ENCODE measurements at places on chromosomes 5 and 9. TPM values are rescaled to one million over a fixed set of nuclear protein-coding genes. Genes with fewer than 3 reads are reported as not detected.

The FUT7 gene
- total RNA-seq: not detected

DNA sequence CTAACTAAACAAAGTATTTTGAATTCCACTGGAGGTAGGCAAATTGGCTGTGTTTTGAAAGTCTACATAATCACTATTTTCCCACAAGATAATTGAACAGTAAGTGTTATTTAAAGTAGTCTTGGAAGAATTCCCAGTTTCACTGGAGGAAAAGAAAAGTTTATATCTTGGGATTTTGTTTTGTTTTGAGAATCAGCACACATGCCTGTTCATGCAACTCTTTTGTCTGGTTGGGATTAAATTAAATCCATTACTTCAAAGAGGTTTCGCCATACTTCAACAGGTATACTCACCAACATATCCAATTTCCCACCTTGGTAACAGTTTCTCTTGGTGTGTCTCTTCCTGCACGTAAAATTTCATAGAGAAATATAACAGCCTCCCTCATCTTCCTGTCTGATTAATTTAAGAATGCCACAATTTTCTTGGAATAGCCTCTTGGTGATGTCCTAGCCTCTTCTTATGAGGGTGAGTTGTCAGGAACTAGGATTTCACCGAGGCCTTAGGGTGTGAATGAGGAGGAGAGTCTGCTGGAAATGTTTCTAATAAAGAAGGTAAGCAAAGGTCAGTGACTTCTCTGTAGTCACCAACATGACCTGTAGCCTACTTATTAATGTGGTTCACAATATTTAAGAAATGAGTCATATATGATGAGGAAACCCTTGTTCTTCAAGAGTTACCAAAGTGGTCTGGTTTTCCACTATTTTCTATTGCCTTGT lies 48.1 kb downstream of the ITGA2 start:
- peak; percentile 93 for DNase-seq

DNA sequence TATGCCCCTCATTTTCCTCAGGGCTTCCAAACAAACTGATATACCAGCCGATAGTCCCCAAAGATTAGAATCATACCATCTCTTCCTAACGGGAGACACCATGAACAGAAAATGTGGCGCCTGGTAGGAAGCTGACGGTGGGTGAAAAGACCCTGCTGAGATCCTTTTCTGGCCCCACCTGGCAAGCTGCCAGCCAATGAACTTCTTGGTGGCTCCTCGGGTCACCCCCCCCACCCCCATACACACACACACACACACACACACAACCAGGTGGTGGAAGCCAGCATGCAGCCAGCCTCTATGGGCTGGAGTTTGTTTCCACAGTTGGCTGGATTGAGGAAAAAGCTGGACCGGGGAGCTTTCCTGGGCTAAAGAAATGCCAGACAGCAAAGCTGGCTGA lies 4.8 kb upstream of the CCIN start:
- no peak for DNase-seq

The EEIG1 gene
- total RNA-seq: 29.6 TPM

DNA sequence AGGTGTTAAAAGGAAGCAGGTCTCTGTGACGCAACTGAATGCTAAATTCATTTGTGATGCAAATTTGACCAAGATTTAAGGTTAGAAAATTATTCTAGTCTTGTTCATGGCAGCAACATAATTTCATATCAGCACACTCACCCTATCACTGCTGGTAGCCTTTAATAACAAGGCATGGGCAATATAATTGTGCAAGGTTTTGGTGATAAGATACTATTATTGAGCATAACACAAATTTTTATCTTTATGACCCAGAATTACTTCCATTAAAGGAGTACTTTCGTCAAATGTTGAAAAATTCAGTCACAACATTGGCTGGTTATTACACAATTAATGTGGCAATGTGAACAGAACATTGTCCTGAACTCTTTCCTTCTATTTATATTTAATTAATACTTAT lies 96.0 kb upstream of the PAM start:
- no peak for DNase-seq

DNA sequence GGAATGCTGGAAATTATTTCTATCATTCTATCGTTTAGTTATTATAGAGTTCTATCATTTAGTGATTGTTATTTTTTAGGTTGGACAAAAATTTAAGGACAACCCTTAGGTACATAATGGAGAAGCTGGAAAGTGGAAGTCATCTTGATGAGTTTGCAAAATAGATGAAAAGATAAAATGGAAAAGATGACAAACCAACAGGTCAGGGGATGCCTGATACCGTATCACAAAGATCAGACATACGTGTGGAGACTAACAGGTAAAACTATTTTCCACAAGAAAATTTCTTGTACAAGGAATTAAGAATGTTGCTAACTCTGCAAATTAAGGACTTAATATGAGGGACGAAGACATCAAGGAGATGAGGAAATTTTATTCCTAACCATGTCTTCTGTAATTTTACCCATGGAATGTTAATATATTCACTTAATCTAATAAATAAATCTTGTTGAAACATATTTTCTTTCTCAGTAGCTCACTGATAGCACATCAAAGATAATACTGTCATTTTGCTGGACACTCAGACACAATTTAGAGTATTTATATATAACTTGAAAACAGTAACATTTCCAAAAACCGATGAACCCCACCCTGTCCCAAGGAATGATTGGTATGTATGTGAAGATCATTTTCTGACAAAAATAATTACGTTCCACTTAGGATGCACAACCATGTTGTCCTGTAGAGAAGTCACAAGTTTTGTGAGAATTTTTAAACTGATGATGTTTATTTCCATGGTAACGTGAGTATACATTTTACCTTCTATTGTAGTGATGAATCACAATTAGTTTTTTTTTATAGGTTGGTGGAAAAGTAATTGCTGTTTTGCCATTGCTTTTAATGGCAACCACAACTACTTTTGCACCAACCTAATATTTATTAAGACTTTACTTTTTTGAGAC lies 2.6 kb downstream of the LURAP1L start:
- DNase-seq: peak; percentile 57

- no peak for DNase-seq
Measured at GRCh38 chr9:30714389-30714788, 1670.1 kb upstream of the ACO1 start.

DNA sequence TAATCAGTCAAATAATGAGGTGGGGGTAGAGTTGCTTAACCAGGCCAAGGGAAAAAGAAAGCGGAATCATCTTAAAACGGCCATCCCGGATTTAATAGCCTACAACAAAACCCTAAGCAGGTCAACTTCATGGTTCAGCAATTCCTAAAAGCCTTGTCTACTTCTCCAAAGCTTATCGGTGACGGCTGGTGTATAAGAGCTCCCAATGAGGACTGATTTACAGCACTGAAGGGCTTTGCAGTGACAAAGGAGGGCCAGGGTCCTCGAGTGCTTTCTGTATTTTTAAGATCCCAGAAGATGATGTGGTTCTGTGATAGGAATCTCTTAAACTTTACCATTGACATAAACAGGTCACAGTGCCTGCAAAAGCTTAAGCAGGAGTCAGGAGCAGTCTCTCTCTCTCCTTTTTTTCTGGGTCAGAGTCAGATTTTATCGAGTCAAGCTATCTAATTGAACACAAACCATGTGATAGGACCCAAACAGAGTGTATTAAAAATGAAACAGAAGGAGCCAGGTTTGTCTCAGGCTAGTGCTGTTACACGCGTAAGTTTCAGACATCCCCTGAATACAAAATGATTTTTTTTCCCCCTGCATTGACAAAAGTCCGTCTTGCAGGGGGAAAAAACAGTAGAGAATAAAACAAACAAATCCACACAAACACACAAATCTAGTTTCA lies 663.6 kb upstream of the ZNF608 start:
- DNase-seq: peak; percentile 6

DNA sequence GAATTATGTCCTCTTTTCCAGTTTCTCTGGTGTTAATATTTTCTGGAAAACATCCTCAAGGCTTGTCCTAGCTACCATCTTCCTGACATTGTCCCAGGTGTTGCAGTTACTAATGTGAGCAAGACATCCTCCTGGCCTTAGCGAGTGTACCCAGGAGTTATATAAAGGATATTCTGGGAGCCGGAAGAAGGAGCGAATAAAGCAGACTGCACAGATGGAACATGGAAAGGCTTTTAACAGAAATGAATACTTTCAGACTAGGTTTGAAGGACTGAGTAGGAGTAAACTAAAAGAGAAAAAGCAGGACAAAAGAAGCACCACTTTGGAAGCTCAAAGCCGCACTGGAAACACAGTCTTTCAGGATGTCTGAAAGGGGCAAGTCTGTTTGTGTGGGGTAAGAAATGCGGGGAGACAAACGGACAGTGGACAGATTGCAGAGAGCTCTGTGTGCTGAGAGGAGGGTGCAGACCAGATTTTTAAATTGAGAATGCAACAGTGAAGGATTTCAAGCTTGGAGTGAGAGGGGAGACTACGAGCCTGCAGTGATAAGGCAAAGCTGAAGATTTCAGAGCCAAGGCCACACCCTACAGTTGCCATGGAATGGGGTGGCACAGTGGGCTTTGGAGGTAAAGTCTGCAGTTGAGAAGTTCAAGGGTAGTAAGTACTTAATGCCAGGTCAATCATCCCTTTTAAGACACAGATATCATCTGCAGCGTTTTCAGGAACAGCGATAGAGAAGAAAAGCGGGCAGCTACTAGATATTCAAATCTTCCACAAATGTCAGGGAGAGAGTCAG lies 94.1 kb upstream of the TAF11L2 start:
- no peak for DNase-seq

DNA sequence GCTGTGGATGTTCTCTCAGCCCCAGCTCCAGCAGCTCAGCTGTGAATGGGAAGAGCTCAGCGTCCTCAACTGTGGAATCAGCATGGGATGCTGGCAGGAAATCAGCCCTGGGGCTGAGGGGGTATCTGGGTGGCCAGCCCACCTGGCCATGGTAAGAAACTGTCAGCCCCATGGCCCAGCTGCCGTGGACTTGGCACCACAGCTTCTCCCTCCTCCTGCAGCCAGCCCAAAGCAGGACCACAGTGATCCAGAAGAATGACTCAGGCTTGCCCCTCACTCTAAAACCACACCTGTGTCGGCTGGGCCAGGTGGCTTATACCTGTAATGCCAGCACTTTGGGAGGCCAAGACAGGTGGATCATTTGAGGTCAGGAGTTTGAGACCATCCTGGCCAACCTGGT lies 48.0 kb downstream of the SAR1B start:
- DNase-seq: no peak

The NPM1 gene
- total RNA-seq: 683 TPM

DNA sequence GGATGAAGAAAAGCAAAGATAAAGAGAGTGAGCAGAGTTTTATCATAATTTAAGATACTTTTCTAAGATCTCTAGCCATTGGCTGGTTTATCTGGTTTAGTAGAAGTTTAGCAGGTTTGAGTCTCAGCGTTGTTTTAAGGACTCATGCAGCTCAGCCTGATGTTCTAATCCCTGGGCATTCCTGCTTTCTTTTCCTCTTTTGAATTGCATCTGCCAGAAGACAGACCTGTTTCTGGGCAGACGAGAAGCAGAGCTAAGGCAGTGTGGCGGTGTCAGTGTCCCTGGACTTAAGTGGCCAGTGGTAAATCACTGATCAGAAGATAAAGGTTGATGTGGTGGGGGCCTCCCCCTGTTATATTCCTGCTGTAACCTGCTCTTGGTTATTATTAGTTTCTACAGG lies 138.6 kb downstream of the ADCY2 start:
- no peak for DNase-seq

GRCh38 chr9:32501868-32502267 lies 24.1 kb downstream of the RIGI start:
- no peak for DNase-seq

GRCh38 chr9:101498323-101498722 lies 35.3 kb upstream of the RNF20 start:
- peak; percentile 51 for DNase-seq

GRCh38 chr5:174897281-174897950 lies 173.0 kb downstream of the MSX2 start:
- no peak for DNase-seq

GRCh38 chr5:138712791-138713190 lies 40.4 kb upstream of the CTNNA1 start:
- no peak for DNase-seq

The RASEF gene
- 0.11 TPM for total RNA-seq

GRCh38 chr5:172502969-172503368 lies 48.6 kb upstream of the SH3PXD2B start:
- DNase-seq: no peak

DNA sequence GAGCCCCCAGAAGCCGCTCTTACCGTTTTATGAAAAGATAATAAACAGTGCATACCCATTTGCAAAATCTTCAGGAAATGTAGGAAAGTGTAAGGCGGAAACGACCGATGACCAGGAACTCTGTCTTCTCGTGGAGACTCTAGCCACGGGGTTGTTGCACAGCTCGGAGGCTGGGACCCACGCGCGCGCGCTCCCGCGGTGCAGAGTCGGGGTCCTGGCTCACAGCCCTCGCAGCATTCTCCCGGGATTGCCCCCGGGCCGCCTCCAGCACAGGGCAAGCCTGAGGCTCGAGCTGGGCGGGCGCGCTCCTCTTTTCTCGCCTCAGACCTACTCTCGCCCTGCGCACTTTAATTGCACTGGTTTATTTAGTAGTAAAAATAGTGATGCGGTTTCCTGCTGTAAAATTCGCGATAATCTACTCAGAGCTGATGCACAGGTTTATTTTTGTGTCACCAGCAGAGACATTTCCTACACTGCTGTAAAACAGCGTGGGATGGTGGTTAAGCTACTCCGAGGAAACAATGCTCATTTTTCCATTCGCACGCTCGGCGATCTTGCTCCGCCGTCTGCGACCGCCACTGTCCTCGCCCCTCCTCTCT lies 15.5 kb downstream of the TRIM7 start:
- peak; percentile 77 for DNase-seq

- no peak for DNase-seq
Measured at GRCh38 chr5:156963125-156963524, at the start of gene TIMD4. Gene TIMD4 (minus strand): TSS chr5:156963226. CDS start chr5:156963198, 28 bp downstream.

DNA sequence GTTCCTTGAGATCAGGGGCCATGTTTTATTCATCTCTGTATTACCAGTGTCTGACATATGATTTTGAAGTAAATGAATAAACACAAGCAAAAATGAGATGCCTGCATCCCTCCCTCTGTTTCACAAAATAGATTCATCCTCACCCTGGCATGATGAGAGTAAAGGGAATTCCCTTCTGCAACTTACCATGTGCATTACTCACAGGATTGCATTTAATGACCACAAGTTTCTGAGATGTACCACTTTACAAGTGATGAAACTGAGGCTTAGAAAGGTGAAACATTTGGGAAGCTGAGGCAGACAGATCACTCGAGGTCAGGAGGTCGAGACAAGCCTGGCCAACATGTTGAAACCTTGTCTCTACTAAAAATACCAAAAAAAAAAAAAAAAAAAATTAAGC lies 74.2 kb upstream of the TNFSF8 start:
- DNase-seq: peak; percentile 61

GRCh38 chr9:100150214-100150613 lies 51.2 kb downstream of the INVS start:
- DNase-seq: peak; percentile 22

The SEMA5A gene
- total RNA-seq: 40.1 TPM
